Astrocyte (in vitro differentiated cells and primary cell): ENCODE measurements at places on chromosomes 7 and 10. TPM values are rescaled to one million over a fixed set of nuclear protein-coding genes. Genes with fewer than 3 reads are reported as not detected.

DNA sequence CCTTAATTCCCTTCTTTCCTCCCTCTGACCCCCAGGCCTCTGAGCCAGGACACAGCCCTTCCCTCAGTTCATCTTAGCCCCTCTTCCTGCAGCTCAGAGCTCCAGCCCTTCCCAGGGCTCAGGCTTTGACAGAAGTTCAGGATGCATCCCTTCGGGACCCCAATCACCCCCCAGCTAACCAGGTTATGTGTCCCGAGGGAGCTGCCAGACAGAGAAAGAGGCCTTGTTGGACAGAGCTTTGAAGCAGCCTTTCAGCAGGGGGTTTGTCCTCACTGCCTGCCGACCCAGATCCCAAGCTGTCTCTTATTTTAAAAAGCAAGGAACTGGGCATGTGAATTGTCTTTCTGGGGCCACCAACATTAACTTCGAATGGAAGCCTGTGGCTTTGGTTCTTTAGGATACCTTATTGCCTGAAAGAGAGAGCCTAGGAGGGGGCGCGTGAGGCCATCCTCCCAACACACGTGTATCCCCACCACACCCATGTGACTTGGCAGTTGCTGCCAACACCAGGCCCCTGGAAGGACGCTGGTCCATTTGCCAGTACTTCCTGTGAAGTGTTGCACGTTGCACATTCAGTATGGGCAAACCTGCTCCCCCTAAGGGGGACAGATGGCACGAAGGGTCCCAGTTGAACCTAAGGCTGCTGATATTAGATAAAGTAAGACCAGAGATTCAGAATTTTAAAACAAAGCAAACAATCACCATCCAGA lies 858 bp downstream of the CCDC136 start:
- no peaks in the 10 kb centered on the region for H3K36me3 ChIP-seq
- DNase-seq, result no peak
- peaks cover 4% of the 10 kb centered on the region for H3K27me3 ChIP-seq
- peaks cover 12% of the 10 kb centered on the region for H3K4me1 ChIP-seq
- no peak overlapping the region for H3K27ac ChIP-seq

IRF5 gene
- total RNA-seq, result 0.36 TPM in 1 of 2 replicates, not detected in the other

- H3K36me3 ChIP-seq, result no peaks in the 10 kb centered on the region
- no peaks in the 10 kb centered on the region for H3K4me1 ChIP-seq
- peak; percentile 11 for DNase-seq
- H3K27ac ChIP-seq, result no peak overlapping the region
- H3K4me3 ChIP-seq, result no peak overlapping the region
Measured at GRCh38 chr10:71486484-71487114, 89.9 kb downstream of the CDH23 start.

DNA sequence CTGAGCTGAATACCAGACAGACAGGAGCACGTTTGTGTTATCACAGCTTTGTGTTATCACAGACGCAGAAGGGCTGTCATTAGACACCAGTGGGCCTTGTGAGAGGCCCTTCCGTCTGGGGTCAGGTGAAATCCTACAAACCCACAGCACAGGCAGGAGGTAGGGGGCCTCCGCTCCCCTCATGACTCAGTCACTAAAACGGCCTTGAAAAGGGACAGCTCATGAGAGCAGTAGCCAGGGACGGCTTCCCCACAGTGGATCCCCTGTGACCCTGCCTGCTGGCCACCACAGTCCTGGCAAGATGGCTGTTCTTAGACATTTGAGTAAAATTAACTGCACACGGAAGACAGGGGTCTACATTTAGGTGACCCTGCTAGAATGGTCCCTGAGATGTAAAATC lies 215.8 kb upstream of the PPP2R2D start:
- DNase-seq, result no peak
- H3K27ac ChIP-seq, result no peak overlapping the region
- H3K36me3 ChIP-seq, result no peaks in the 10 kb centered on the region
- H3K27me3 ChIP-seq, result no peaks in the 10 kb centered on the region
- H3K4me1 ChIP-seq, result no peaks in the 10 kb centered on the region

DENND2A gene
- total RNA-seq, result 41.7 and 42.1 TPM in 2 replicates

- peaks cover 28% of the 10 kb centered on the region for H3K4me1 ChIP-seq
- H3K27ac ChIP-seq, result no peak overlapping the region
- DNase-seq, result no peak
- no peaks in the 10 kb centered on the region for H3K36me3 ChIP-seq
- H3K4me3 ChIP-seq, result no peak overlapping the region
- no peaks in the 10 kb centered on the region for H3K27me3 ChIP-seq
Measured at GRCh38 chr7:3197567-3198213, 103.4 kb upstream of the SDK1 start.

PRKRIP1 gene
- total RNA-seq, result 35.1 and 37.3 TPM in 2 replicates

- H3K27ac ChIP-seq, result no peak overlapping the region
- DNase-seq, result no peak
- H3K27me3 ChIP-seq, result no peaks in the 10 kb centered on the region
- H3K36me3 ChIP-seq, result no peaks in the 10 kb centered on the region
- no peaks in the 10 kb centered on the region for H3K4me1 ChIP-seq
- H3K4me3 ChIP-seq, result no peak overlapping the region
Measured at GRCh38 chr10:71300555-71301370, 18.3 kb upstream of the SLC29A3 start.

DNA sequence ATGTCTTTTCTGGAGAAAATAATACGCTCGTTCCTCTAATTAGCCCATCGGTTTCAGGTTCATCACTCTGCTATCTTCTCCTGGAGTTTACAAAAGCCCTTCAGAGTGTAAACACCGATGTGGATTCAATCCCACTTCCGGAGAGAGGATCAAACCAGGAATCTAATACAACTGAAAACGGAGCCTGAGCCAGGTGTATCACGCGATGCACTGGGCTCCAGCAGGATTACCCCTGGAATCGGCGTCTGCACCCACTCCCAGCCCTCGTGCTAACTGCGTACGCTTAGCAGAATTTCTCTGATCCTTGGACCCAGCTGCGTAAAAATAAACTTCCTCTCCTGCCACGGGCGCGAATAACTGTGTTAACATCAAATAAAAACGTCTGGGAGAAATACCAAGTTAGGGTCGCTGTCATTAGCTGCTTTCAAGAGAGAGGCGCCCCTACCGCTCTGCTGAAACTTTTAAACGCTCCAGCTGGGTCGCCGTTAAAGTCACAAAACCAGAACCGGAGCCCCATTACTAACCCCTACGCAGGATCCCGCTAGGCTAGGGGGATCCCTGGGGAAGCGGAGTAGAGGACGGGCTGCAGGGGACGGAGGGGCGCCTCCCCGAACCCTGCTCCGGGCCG lies 502 bp downstream of the ZNF3 start:
- H3K27me3 ChIP-seq, result no peaks in the 10 kb centered on the region
- peak overlapping the region; percentile 93 for H3K27ac ChIP-seq
- peaks cover 24% of the 10 kb centered on the region for H3K4me1 ChIP-seq
